ENCODE measurements at places on chromosomes 2 and 18.

DNA sequence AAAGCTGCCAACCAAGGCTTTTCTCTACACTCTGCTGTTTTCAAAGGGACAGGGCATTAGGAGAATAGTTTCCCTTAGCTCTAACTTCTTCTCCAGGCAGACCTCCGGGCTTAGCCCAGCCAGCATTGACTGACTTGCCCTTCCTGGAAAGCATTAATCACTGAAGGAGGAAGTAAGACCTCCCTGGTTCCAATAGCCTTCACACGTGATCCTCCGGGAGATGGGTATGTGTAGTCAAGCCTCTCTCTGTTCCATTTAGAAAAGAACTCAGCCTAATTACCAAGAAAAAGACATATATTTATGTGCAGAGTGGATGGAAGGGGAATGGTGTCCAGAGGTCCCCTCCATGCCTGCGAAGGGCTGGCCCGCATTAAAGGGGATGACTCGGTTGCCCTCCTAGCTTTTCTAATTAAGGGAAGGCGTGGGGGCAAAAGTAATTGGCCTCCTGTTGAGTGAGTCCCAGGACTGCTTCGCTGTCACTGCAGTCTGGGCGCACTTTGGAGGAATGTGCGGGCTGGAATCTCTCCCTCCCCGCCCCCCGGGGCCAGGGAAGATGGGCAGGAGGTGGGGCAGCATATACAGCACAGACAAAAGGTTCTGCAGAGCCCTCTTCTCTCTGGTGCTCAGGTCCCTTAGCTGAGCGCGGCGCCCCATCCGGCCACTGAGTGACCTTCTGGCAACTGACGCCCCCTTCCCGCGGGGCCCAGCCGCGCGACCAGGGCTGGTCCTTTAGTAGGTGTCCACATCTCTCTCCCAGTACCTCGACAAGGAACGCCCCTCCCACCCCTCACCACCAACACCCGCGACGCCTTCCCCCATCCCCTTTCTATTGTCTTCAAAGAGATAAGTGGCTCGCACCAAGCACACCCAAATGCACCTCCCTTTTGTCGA, 686.0 kb downstream of the NRXN1 start:
- no peaks in the 10 kb centered on the region for H3K27me3 ChIP-seq
- no peak overlapping the region for H3K27ac ChIP-seq
- no peak overlapping the region for H3K4me3 ChIP-seq
- H3K36me3 ChIP-seq = no peaks in the 10 kb centered on the region
- DNase-seq = no peak
- H3K4me1 ChIP-seq = no peaks in the 10 kb centered on the region

GRCh38 chr2:237500681-237501424, 13.8 kb downstream of the MLPH start:
- no peak overlapping the region for H3K4me3 ChIP-seq
- no peak overlapping the region for H3K27ac ChIP-seq
- no peak for DNase-seq
- no peaks in the 10 kb centered on the region for H3K27me3 ChIP-seq
- H3K4me1 ChIP-seq = no peaks in the 10 kb centered on the region
- no peaks in the 10 kb centered on the region for H3K36me3 ChIP-seq

- DNase-seq = no peak
- no peak overlapping the region for H3K4me3 ChIP-seq
- H3K27ac ChIP-seq = no peak overlapping the region
- no peaks in the 10 kb centered on the region for H3K4me1 ChIP-seq
- no peaks in the 10 kb centered on the region for H3K36me3 ChIP-seq
Observed at GRCh38 chr18:56257205-56257604, 381.2 kb downstream of the TXNL1 start.

DNA sequence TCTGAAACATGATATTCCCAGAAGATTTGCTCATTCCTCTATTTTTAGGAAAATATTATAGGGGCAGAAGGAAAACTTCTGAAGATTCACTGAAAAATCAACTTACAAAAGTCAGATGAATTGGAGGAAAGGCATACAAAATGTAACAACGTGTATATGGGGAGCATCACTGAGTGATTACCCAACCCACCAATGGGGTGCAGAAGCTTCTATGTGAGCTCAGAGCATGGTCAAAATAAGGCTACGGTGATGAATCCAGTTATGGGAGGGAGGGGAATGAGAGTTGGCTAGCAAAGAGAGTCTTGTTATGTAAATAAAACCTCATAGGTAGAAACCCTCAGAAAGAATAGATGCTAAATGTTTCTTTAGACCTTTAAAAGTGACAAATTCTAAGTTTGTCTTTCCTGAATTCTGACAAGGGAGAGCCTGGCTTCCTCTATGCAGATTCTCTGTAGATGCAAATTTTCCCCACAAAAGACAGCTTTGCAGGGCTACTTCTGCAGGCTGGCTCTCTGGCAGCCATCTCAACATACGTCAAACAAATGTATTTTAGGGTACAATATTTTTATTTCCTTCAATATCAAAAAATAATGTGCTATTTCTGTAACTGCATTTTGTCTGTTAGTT, 171.4 kb upstream of the NDUFV2 start:
- no peaks in the 10 kb centered on the region for H3K27me3 ChIP-seq
- no peaks in the 10 kb centered on the region for H3K36me3 ChIP-seq
- no peak overlapping the region for H3K4me3 ChIP-seq

DNA sequence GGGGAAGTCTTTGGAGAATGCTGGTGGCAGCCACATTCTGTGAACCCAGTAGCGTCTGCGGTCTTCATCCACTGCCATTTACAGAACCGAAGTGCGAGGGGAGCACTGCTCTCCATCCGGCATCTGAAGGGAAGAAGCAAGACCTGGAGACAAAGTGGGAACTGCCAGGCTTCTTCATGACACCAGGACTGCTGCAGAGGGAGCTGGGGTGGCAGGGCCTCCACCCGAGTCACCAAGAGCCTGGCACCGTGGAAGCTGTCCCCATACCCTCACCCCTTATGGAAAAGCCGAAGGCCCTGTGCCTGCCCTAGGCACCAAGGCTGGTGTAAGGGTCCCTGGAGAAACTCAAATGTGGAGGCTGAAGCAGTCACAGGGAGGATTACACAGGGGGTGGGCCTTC, 79.8 kb downstream of the CIB4 start:
- H3K4me3 ChIP-seq = no peak overlapping the region
- H3K27me3 ChIP-seq = no peaks in the 10 kb centered on the region
- H3K27ac ChIP-seq = no peak overlapping the region
- H3K36me3 ChIP-seq = no peaks in the 10 kb centered on the region
- peak; percentile 35 for DNase-seq

DNA sequence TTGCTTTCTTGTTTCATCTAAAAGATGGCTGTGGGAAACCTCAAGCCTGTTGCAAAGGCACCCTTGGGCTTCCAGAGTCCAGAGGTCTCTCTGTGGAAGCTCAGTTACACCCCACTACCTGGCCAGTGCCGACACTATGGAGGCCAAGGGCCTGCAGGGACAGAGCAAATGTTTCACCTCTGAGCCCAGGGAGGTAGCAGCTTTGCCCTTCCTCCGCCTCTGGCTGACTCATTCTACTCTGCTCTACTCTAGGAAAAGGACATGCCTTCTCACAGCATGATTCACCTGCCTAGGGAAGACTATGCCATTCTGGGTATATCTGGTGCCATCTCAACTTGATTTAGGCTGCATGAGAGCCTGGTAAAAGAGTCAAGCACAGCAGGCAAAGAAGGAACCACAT, 12.2 kb downstream of the MYOM1 start:
- peaks cover 2% of the 10 kb centered on the region for H3K4me1 ChIP-seq
- H3K27ac ChIP-seq = no peak overlapping the region
- H3K4me3 ChIP-seq = no peak overlapping the region

DNA sequence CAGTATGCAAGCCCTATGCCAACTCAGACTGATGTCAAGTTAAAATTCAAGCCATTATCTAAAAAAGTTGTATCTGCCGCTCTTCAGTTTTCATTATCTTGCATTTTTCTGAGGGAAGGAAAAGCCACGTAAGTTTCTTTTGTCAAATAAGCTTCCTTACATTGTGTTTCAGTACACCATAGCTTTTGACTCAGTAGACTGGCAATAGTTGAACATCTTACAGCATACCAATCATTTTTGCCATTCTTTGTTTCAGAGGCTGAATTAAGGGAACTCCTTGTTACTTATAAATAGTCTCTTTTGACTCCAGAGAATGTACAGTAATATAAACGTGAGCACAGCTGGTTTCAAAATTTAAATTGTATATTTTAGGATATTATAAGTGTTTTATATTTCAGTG, 120.6 kb downstream of the EHBP1 start:
- no peak for DNase-seq
- H3K27me3 ChIP-seq = no peaks in the 10 kb centered on the region
- H3K4me3 ChIP-seq = no peak overlapping the region
- no peaks in the 10 kb centered on the region for H3K4me1 ChIP-seq

GRCh38 chr2:100754951-100755350, 65.0 kb upstream of the NPAS2 start:
- no peak for DNase-seq
- no peaks in the 10 kb centered on the region for H3K27me3 ChIP-seq
- H3K27ac ChIP-seq = peak overlapping the region; percentile 62
- H3K4me1 ChIP-seq = peaks cover 13% of the 10 kb centered on the region
- no peak overlapping the region for H3K4me3 ChIP-seq

DNA sequence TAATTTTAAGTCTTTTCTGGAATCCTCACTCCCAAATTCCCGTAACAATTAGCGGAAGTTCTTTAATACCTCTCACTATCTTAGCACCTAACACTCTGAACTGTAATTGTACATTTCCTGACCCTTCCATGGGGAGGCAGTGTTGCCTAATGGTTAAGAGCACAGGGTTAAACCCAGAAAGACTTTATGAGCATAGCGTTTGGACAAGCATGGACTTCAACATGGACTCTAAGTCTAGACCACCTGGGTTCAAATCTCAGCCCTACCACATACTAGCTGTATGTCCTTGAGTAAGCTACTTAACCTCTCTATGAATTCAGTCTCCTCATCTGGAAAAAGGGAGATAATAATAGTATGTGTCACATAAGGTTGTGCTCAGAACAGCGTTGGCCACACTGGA, 13.0 kb downstream of the ANTXR1 start:
- no peaks in the 10 kb centered on the region for H3K36me3 ChIP-seq
- H3K27me3 ChIP-seq = no peaks in the 10 kb centered on the region
- no peak overlapping the region for H3K27ac ChIP-seq
- peaks cover 7% of the 10 kb centered on the region for H3K4me1 ChIP-seq
- no peak for DNase-seq

GRCh38 chr2:191642541-191642940, 35.4 kb upstream of the NABP1 start:
- no peak for DNase-seq
- no peak overlapping the region for H3K27ac ChIP-seq
- H3K27me3 ChIP-seq = no peaks in the 10 kb centered on the region
- no peaks in the 10 kb centered on the region for H3K36me3 ChIP-seq
- H3K4me1 ChIP-seq = no peaks in the 10 kb centered on the region
- H3K4me3 ChIP-seq = no peak overlapping the region

DNA sequence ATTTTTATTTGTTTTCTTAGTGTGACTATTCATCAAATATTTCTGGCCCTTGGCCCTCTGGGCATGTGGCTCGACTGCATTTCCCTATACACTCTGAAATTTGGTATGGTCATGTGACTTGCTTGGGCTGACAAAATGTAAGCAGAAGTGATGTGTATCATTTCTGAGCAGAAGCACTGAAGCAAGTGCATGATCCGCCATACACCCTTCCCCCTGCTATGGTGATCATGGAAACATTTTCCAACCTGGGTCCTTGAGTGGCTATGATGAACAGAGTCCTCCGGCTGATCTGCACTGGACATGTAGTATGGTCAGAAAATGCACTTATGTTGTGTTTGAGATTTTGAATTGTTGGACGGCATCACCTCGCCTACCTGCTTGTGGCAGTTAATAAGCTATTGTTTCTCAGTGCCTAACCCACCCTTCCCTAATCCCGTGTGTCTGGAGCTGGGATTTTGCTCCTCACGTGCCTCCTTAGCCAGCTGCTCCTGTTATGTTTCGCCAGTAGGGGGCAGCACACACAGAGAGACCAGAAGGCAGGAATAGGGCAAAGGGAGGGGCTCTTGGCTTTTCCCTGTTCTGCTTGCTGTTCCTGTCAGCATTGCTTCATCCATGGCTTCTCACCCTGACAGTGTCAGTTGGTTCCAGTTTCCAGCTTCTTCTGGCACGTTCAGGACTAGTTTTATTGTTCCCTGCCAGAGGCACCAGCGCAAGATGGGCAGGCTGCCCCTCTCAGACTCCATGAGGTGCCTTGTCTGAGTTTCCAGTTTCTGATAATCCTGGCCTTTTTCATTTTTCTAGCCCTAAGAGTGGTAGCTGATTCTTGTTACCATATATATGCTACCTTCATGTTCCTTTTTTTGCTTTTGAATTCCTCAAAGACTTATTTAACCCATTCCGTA, 207.4 kb downstream of the ARL6IP6 start:
- no peaks in the 10 kb centered on the region for H3K27me3 ChIP-seq
- no peak overlapping the region for H3K27ac ChIP-seq
- H3K4me1 ChIP-seq = no peaks in the 10 kb centered on the region

DNA sequence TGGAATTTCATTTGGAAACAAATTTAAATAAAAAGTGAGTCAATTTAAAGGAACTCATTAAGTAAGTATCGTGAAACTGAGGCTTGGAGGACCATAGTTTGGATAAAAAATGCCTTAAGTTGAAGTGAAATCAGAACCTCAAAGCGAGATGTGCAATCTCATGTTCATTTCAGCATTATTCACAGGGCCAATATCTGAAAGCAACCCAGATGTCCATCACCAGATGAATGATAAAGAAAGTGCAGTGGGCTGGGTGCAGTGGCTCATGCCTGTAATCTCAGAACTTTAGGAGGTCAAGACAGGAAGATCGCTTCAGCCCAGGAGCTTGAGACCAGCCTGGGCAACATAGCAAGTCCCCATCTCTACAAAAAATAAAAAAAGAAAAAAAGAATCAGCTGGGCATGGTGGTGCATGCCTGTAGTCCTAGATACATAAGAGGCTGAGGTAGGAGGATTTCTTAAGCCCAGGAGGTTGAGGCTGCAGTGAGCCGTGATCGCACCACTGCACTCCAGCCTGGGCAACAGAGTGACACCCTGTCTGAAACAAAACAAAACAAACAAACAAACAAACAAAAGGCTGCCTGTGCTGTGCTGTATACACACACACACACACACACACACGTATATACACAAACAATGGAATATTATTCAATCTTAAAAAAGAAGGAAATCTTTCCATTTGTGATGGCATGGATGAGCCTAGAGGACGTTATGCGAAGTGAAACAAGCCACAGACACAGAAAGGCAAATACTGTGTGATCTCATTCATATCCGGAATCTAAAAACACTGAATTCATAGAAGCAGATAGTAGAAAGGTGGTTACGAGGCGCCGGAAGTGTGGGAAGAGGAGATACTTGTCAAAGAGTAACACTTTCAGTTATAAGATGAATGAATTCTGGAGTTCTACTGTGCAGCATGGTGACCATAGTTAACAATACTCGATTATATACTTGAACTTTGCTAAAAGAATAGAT, 14.5 kb downstream of the SH3RF3 start:
- no peaks in the 10 kb centered on the region for H3K4me1 ChIP-seq
- no peak overlapping the region for H3K27ac ChIP-seq
- DNase-seq = no peak
- no peaks in the 10 kb centered on the region for H3K36me3 ChIP-seq
- no peak overlapping the region for H3K4me3 ChIP-seq
